ENCODE measurements at places on chromosomes 11 and 22.

DNA sequence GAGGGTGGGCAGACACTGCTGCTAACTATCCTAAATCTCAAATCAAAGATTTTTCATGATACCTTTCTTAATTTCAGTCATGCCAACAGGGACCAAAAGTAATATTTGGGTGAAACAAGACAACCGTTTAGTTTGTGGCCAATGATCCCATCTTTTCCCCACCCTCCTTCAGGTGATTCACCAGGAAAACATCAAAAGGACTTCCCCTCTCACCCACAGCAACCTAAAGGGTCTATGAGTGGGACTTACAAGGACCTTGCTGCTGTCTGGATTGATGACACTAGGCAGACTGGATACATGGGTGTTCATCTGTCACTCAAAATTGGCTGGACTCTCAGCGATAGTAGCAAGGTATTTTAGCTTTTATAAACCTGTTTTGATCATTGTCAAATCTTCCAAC is 62.0 kb upstream of the ZC3H12C start:
- DNase-seq = no peak

GRCh38 chr11:69510471-69511357 is 29.3 kb downstream of the LINC01488 start:
- peak; percentile 71 for DNase-seq

GRCh38 chr11:124101737-124102136 is 13.5 kb upstream of the VWA5A start:
- no peak for DNase-seq

GRCh38 chr11:20669820-20670684 is 666 bp downstream of the NELL1 start:
- DNase-seq = no peak

DNA sequence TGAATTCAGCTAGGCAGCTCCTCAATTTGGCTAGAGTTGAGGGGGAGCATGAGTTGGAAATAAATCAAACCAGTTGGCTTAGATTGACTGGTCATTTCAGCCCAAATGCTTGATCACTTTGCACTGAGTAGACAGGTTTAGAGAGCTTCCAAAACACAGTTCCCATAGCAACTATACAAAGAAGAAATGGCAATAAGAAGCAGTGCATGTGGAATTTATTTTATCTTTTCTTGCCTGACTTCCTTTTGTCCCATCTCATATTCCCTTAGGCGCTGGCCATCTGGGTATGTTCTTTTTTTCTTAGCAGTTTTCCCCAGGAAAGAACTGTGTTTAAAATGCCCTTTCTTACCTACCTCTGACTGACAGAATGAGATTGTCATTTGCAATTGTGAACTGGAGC is 38.7 kb upstream of the C11orf87 start:
- DNase-seq = no peak

- DNase-seq = peak; percentile 41
These were observed 131.9 kb upstream of the TEAD1 start for GRCh38 chr11:12542186-12542935.

DNA sequence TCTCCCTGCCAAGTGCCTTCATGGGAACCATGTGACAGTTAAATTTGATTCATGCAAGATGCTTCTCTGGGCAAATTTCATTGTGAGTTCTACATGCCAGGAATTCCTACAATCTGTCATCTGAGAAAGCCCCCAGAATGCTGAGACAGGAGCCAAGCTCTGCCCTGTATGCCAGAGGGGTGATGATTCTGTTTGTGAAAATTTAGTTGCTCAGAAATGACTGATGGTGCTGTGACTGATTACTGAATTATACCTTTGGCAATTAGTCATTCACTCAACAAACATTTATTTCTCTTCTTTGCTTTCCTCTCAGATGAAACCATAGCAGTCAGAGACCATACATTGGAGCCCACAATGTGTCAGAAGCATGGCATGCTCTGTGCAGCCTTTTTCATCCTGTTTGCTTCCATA is 69.0 kb upstream of the ZBED5 start:
- DNase-seq = peak; percentile 65

DNA sequence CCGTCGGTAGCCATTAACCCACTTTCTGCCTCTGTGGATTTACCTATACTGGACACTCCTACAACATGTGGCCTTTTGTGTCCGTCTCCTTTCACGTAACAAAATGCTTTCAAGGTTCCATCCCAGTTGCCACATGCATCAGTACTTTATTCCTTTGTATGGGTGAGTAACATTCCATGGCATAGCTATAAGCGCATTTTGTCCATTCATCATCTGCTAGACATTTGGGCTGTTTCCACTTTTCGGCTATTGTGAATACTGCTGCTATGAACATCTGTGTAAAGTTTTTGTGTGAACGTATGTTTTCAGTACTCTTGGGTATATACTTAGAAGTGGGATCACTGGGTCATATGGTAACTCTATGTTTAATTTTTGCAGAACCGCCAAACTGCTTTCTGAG is 257.2 kb downstream of the ST3GAL4 start:
- peak; percentile 51 for DNase-seq

GRCh38 chr22:41447435-41448188 is 1.0 kb upstream of the TOB2 start:
- DNase-seq = peak; percentile 62

DNA sequence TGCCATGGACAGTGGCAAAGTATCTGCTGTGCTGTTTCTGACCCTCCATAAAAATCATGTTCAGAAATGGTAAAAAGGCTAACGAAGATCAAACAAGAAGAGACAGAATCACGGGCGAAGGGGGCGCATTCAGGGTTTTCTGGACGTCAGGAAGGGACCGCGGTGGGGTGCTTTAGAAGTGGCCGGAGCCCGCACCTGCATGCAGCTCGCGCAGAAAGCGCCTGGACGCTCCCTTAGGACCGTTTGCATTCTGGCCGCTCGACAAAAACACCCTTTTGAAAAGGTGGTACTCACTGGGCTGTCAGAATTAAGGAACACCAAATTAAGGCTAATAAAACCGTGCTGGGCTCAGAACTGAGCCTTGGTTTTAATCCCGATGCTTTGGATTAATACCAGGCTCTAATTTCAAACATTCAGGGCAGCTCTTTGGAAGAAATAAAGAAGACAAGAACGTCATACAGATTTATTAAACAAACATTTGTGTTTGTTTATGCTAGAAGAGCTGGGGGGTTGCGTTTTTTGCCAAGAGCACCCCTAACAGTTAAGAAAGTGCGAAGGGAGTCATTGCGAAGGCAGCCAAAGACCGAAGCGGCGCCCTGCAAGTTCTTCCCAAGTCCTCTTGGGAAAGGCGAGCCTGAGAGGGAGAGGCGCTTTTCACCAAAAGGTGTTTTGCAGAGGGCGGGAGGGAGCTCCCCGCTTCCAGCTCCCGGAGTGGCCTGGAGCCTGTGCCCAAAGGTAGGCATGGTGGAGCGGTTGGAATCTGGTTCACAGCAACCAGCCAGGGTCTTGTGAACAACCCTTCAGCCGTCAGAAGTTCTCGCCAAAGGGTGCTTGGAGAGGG is 47.7 kb upstream of the DBX1 start:
- DNase-seq = no peak

GRCh38 chr11:17571431-17572358 is 24.6 kb downstream of the OTOG start:
- no peak for DNase-seq

GRCh38 chr11:33402066-33402465 is 144.9 kb downstream of the HIPK3 start:
- no peak for DNase-seq

- no peak for DNase-seq
These were observed at the start of gene SLC16A8 for GRCh38 chr22:38083931-38084631. TSS of gene SLC16A8 (minus strand) at chr22:38084184. CDS start at chr22:38082873, 1,311 bp downstream.

DNA sequence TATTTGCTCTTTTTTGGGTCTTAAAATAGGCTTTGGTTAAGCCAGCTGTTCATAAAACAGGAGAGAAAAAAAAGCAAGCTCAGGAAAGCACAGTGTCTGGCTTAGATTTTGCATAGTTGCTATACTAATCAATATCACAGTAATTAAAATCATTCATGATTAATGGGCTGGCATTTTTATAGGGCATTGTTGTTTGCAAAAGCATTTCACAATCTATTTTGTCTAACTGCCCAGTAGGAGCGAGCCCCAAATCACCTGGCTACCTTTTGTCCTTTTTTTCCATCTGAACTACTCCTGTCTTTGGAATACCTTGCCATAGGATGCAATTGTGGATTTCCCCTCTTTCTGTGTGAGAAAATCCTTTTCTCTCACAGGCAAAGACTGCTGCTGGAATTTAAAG is 619.8 kb downstream of the JRKL start:
- no peak for DNase-seq

GRCh38 chr11:128198216-128198772 is 389.1 kb downstream of the ETS1 start:
- DNase-seq = no peak

- DNase-seq = no peak
These were observed 39.1 kb upstream of the LIPT2 start for GRCh38 chr11:74532501-74533246.

- DNase-seq = peak; percentile 35
These were observed 61.0 kb downstream of the TNRC6B start for GRCh38 chr22:40238425-40239344.

DNA sequence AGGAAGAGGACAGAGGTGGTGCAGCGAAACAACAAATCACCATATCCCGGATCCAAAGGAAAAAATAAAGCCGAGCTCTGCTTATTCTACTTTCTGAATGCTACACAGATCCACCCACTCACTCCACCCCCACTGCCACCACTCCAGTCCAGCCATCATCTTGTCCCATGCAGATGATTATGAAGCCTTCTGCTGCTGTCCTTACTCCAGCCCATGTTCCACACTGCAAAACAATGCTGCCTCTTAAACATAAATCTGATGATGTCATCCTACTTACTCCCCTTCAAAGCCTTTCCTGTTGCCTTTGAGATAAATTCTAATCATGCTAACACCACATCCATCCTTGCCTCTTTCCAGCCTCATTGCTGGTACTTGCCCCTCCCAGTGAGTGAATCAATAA is 6.5 kb upstream of the DRD2 start:
- no peak for DNase-seq
